ENCODE measurements at places on chromosomes 5 and 9. TPM values are rescaled to one million over a fixed set of nuclear protein-coding genes. Genes with fewer than 3 reads are reported as not detected.

Gene GRXCR2
- total RNA-seq = not detected

Gene PCDHAC1
- total RNA-seq = 0.28 TPM

Gene GPR21
- 0.55 TPM for total RNA-seq

Gene IL31RA
- total RNA-seq = not detected

Gene CDC14B
- 29.0 TPM for total RNA-seq

Gene CNTNAP3B
- 2.0 TPM for total RNA-seq

Gene DIPK1B
- 3.0 TPM for total RNA-seq

Gene ADAMTS2
- total RNA-seq = 11.9 TPM

Gene AK8
- not detected for total RNA-seq

Gene CARD6
- 2.4 TPM for total RNA-seq

Gene F12
- 292 TPM for total RNA-seq

Gene HOMER1
- total RNA-seq = 0.75 TPM

Gene GPX3
- total RNA-seq = 199 TPM

Gene TTC33
- total RNA-seq = 7.0 TPM

Gene CATSPER3
- total RNA-seq = 0.86 TPM

Gene PLAC8L1
- total RNA-seq = not detected

Gene EGFL7
- 42.3 TPM for total RNA-seq

Gene ROR2
- 0.15 TPM for total RNA-seq
